Activated CD4-positive, alpha-beta T cell treated with anti-CD3 and anti-CD28 coated beads, Interleukin-2, amount 10 ng/mL, durations not matched to agents 7 days and 5 days (primary cell): ENCODE measurements at places on chromosomes 7 and 10. TPM values are rescaled to one million over a fixed set of nuclear protein-coding genes. Genes with fewer than 3 reads are reported as not detected.

Gene CYP2C19
- total RNA-seq = not detected

- no peak overlapping the region for H3K4me3 ChIP-seq
- H3K36me3 ChIP-seq = no peaks in the 10 kb centered on the region
- no peak for DNase-seq
- no peak overlapping the region for H3K27ac ChIP-seq
Measured at GRCh38 chr7:94111009-94111408, 106.9 kb upstream of the BET1 start.

Gene CUZD1
- 3.4 TPM for total RNA-seq

Gene GPR26
- total RNA-seq = not detected

GRCh38 chr10:93385345-93385744 is 96.8 kb downstream of the MYOF start:
- no peak for DNase-seq
- H3K4me1 ChIP-seq = peaks cover 31% of the 10 kb centered on the region
- H3K27ac ChIP-seq = no peak overlapping the region
- no peaks in the 10 kb centered on the region for H3K27me3 ChIP-seq

GRCh38 chr7:83663131-83663530 is 14.2 kb upstream of the SEMA3E start:
- no peaks in the 10 kb centered on the region for H3K27me3 ChIP-seq
- no peak overlapping the region for H3K4me3 ChIP-seq
- H3K4me1 ChIP-seq = no peaks in the 10 kb centered on the region

Gene NPFFR1
- not detected for total RNA-seq

Gene VGF
- 0.22 TPM for total RNA-seq

Gene ERCC6
- 19.4 TPM for total RNA-seq

Gene NET1
- 39.1 TPM for total RNA-seq

- no peak for DNase-seq
- H3K27me3 ChIP-seq = no peaks in the 10 kb centered on the region
- peaks cover 29% of the 10 kb centered on the region for H3K36me3 ChIP-seq
- H3K27ac ChIP-seq = no peak overlapping the region
- H3K4me1 ChIP-seq = peaks cover 11% of the 10 kb centered on the region
- H3K4me3 ChIP-seq = no peak overlapping the region
Measured at GRCh38 chr7:92255308-92255707, 9.5 kb downstream of the ANKIB1 start.

Gene TACR2
- not detected for total RNA-seq

Gene TMEM130
- not detected for total RNA-seq

Gene TRPV6
- total RNA-seq = 0.07 TPM

Gene PLEKHS1
- 0.10 TPM for total RNA-seq

- no peaks in the 10 kb centered on the region for H3K27me3 ChIP-seq
- H3K27ac ChIP-seq = no peak overlapping the region
- no peak for DNase-seq
- no peaks in the 10 kb centered on the region for H3K4me1 ChIP-seq
- H3K36me3 ChIP-seq = no peaks in the 10 kb centered on the region
- no peak overlapping the region for H3K4me3 ChIP-seq
Measured at GRCh38 chr7:46955531-46955930, 626.4 kb downstream of the TNS3 start.

Gene SEMA3E
- total RNA-seq = not detected

Gene TMEM196
- not detected for total RNA-seq

DNA sequence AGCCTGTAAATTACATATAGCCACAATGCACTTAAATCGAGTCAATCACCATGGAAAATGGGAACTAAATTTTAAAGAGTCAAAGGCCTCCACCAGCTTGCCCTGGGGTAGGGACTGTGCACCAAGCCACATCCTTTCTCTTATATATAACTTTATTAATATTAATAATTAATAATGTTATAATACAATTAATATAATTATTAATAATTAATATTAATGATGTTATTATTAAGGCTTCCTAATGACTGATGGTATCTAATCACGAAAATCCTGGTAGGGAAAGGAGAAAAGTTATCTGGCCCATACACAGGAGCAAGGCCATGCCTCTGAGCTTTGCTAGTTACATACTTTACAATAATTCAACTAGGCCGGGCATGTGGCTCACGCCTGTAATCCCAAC is 67.2 kb upstream of the DGKI start:
- H3K27me3 ChIP-seq = no peaks in the 10 kb centered on the region
- peaks cover 5% of the 10 kb centered on the region for H3K4me1 ChIP-seq
- no peak for DNase-seq
- no peak overlapping the region for H3K27ac ChIP-seq

GRCh38 chr7:131225619-131226513 is 101.8 kb upstream of the MKLN1 start:
- H3K27ac ChIP-seq = no peak overlapping the region
- peaks cover 20% of the 10 kb centered on the region for H3K4me1 ChIP-seq
- no peak overlapping the region for H3K4me3 ChIP-seq
- no peaks in the 10 kb centered on the region for H3K36me3 ChIP-seq
- no peak for DNase-seq

DNA sequence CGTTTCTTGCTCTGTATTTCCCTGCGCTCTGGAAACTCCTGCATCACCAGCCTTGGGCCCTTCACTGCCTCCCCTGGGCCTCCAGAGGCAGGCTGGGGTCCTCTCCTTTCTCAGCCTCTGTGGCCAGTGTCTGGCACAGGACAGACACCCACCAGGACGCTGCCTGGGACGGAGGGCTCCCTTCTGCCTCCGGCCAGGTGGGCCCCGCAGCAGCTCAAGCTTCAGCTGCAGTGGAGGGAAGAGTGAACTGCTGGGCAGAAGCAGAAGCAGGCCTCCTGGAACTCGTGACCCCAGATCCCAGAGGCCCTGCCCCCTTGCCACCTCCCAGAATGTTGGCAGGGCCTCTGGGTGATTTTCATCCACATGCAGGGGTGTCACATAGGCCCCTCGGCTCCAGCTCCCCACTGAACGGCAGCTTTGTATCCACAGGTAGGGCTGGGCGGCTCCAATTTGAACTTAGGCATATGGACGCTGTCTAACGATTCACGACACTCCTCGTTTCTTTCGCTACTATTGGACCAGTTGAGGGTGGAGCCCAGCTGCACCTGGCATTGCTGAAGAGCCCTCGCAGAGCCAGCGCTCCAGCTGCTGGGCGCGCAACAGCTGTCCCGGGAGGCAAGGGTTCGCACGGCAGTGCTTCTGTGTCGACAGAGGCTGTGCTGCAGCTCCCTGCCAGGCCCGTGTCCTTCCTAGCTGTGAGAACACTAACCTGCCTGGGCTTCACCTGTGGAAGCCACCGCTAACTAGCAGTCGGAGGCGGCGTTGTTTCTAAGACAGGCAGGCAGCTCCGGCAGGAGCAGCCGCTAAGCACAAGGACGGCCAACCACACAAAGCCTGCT is 18.4 kb upstream of the GPR146 start:
- peaks cover 30% of the 10 kb centered on the region for H3K4me1 ChIP-seq
- H3K27me3 ChIP-seq = no peaks in the 10 kb centered on the region
- DNase-seq = no peak
- peaks cover 11% of the 10 kb centered on the region for H3K36me3 ChIP-seq
- peak overlapping the region; percentile 5 for H3K4me3 ChIP-seq
- H3K27ac ChIP-seq = no peak overlapping the region

Gene CPA5
- not detected for total RNA-seq

DNA sequence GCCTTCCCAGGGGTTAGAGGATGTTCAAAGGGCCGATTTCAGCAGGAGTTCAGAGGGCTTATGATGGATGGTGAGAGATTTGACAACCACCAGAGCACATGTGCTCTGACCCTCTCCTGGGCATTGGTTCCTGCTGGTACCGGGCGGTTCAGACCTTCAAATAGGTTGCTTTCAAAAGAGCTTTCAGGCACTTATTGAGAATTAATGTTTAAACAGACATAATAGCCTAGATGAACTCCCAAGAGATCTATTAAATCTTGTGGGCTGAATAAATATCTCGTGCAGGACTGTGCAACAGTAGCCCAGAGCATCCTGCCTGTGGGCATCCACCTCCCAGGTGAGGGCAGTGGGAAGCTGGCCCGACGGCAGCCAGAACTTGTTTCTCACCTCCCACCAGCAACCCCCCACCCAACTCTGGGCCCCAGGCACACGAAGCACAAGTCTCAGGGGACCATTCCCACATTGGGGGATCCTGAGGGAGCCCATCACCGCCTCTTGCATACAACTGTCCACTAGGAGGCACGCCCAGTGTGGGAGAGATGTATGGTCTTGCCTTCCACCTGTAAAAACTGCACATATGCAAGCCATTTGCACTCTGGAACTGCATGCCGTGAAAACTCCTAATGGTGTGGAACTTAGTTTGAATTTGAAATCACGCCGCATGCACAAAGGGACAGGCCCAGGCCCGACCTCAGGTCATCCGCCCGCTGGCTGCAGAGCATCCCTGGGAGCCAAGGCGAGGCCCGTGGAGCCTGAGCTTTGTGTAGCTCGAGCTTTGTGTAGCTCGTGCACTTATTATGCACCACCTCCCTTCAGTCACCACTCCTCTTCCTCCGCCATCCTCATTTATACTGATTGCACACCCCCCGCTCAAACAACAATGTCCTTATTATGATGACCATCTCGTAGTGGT is 147.8 kb downstream of the ADCY1 start:
- H3K4me1 ChIP-seq = no peaks in the 10 kb centered on the region
- H3K36me3 ChIP-seq = peaks cover 26% of the 10 kb centered on the region
- no peak for DNase-seq
- H3K4me3 ChIP-seq = no peak overlapping the region
- H3K27me3 ChIP-seq = no peaks in the 10 kb centered on the region
- no peak overlapping the region for H3K27ac ChIP-seq

DNA sequence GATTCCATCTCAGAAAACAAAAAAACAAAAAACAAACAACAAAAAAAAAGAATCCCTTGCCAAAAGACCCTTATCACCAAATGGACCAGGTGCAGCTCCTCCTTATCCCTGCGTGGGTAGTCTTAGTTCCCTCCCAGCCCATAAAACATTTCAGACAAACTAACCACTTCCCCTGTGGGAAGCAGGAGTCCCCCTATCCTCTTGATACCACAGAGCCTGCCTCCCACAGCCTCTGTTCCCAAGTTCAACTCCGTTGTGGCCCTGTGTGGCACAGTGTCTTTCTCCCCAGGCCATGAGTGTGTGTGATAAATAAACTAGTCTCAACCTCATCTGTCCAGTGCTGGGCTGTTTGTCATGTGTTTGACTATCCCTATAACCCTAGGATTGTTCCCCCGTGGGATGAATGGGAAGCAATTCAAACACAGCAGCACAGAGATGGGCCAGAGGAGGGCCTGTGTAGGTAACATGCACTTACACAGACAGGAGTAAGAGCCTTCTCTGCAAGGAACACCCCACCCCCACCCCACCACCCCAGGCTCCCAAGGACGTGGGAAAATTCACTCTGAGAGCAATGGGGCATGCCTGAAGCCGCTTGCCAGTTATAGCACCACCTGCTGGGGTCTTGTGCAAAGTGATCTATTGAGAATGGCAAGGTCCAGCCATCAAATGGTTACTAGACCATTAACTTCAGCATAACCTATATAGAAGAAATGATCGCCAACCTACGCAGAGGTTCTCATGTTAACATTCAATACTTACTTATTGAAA is 147.1 kb upstream of the GHITM start:
- no peak overlapping the region for H3K4me3 ChIP-seq
- no peak overlapping the region for H3K27ac ChIP-seq
- DNase-seq = peak; percentile 15
- H3K36me3 ChIP-seq = no peaks in the 10 kb centered on the region

GRCh38 chr10:14838582-14839304 is 637 bp downstream of the HSPA14 start:
- peak; percentile 26 for DNase-seq
- H3K27ac ChIP-seq = peak overlapping the region; percentile 96
- peak overlapping the region; percentile 84 for H3K4me3 ChIP-seq
- H3K36me3 ChIP-seq = peaks cover 30% of the 10 kb centered on the region

Gene AKR1C4
- not detected for total RNA-seq

Gene VAX1
- not detected for total RNA-seq

DNA sequence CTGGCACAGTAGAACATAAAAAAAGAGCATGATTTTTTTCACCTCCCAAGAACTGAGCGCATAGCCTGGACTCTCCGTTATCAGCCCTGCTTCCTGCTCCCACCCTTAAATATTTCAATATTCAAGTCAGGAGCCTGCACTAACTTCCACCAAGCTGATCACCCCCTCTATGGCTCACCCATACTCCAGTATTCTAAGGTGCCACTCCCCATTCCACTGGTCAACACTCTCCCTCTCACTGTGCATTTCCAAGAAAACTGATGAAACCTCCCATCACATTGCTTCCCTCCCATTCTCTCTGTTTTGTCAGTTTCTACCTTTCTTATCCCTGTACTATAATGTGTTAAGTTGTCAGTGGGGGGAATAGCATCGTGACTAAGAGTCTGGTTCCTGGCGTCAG is 95.0 kb upstream of the C7orf33 start:
- peaks cover 37% of the 10 kb centered on the region for H3K27me3 ChIP-seq
- H3K4me3 ChIP-seq = no peak overlapping the region
- H3K36me3 ChIP-seq = no peaks in the 10 kb centered on the region
- H3K27ac ChIP-seq = no peak overlapping the region

DNA sequence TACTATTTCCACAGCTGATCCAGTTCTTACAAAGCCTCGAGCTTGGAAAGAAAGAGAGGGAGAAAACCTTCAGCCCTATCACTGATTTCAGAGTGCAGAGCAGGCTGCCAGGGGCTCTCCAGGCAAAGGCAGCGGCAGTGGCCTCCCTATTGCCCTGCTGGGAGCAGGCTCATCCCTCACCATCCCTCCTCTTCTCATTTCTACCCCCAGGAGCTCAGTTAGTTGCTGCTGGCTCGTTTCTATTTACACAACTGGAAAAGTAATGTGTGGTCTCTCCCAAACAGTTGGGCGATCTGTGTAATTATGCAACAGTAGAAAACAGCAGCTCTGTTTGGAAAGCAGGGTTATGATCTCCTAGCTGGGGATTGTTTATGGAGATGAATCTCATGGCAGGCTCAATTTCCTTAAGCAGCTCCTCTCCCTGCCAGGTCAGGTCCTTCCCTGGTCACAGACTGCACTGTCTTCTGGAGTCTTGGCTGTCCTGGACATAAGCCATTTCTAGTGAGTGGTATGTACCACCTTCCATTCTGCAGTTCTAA is 28.7 kb upstream of the TNS3 start:
- no peak overlapping the region for H3K27ac ChIP-seq
- DNase-seq = no peak
- no peak overlapping the region for H3K4me3 ChIP-seq
- no peaks in the 10 kb centered on the region for H3K36me3 ChIP-seq
- H3K27me3 ChIP-seq = no peaks in the 10 kb centered on the region
- H3K4me1 ChIP-seq = no peaks in the 10 kb centered on the region
